ENCODE measurements at places on chromosomes 13 and 19.
A peak's percentile ranks its signal among the peaks of the same experiment; 100 is the strongest.

- DNase-seq = no peak
These were observed 109.0 kb upstream of the RNF113B start for GRCh38 chr13:98285852-98286594.

DNA sequence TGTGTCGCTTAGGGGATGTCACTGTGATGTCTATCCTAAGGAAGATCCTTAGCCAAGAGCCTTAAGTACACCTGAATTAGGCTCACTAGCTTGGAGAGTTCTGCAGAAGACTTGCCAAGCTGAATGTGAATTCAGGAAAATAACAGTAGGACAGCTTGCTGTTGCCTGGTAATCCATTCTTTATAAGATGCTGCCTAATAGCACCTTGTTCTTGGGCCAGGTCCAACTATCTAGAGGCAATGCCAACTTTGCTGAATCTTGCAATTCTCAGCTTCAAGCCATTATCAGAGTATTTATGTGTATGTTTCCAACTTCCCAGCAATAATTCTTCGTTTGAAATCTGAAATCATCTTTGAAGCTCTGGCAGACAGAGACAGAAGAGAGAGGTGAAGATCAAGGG is 102.8 kb downstream of the PCDH17 start:
- DNase-seq = no peak

DNA sequence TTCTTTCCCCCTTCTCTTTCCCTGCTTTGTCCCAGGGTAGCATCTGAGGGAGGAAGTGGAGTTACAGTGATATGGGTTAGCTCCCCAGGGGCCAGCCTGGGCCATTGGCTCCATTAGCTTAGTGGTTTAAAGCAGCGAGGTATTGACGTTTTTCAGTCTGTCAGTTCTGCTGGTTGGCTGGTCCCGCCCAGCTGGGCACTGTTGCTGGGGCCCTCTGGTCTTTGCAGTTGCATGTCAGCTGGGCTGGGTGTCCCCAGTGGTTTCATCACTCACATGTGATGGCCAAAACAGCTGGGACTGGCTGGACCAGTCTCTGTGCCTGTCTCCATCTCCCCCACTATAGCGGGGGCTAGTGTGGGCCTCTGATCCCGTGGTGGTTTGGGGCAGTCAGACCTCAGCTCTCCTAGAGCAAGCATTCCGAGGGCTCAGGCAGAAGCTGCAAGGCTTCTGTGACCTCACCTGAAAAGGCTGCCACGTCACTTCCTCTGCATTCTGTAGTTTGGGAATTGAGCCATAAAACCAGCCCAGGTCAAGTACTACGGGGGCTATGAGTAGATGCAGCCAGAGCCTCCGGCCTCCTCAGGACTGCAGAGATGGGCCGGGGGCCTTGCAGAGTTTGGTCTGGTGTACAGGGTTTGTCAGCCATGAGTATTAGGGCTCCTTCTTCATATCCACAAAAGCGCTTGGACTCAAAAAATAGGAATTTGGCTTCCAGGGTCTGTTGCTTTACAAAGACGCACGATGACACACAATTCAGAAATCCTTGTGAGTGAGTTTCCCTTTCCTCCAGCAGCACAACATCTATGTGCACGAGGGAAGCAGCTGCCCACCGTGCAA is 30.0 kb downstream of the TSSK6 start:
- DNase-seq = no peak

GRCh38 chr13:23699271-23699670 is 129.1 kb downstream of the TNFRSF19 start:
- DNase-seq = no peak

- no peak for DNase-seq
These were observed 35.2 kb downstream of the SLC15A1 start for GRCh38 chr13:98717256-98717655.

- DNase-seq = no peak
These were observed 52.7 kb downstream of the SIAH3 start for GRCh38 chr13:45798851-45799250.

- no peak for DNase-seq
These were observed 409.8 kb upstream of the KLHL1 start for GRCh38 chr13:70518081-70518480.

- DNase-seq = no peak
These were observed 32.9 kb downstream of the TSHZ3 start for GRCh38 chr19:31316201-31316951.

- DNase-seq = no peak
These were observed 38.7 kb downstream of the SLC7A1 start for GRCh38 chr13:29556742-29557141.

DNA sequence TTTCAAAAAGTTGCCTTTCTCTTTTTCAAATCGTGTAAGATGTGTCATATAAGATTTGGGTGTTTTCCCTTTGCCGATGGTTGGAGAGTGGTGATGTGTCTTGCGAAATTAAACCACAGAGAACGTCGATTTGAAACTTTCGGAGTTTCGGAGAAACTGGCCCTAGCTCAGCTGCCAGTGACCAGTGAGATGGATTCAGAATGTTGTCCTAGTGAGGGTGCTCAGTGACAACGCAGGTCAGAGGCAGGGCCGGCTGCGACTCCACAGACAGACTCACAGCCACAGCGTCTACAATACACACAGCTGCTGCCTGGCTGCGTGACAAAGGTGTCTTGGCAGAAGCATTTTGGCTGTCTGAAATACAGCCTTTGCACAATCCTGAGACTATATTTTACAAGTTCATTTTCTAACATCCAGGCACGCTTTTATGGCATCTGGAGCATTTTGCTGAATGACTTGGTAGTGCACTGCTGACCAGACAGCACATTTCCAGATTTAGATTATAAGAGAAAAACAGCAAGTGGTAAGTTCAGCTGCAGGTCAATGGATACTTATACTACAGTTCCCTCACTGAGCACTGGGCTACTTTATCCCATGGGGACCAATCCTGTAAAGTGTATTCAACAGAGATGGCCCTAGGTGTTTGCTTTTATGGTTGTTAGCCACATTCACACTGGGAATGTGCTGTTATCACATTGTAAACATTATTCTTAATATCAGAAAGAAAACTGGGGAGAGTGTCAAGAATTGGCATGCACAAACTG is 207.5 kb downstream of the KCNRG start:
- peak; percentile 14 for DNase-seq

Measured in WTC11 (cell line).